Stimulated activated CD8-positive, alpha-beta memory T cell treated with anti-CD3 and anti-CD28 coated beads, Interleukin-2, amount 100 ng/mL, for 1 hour (primary cell): ENCODE measurements at places on chromosomes 4 and X.

DNA sequence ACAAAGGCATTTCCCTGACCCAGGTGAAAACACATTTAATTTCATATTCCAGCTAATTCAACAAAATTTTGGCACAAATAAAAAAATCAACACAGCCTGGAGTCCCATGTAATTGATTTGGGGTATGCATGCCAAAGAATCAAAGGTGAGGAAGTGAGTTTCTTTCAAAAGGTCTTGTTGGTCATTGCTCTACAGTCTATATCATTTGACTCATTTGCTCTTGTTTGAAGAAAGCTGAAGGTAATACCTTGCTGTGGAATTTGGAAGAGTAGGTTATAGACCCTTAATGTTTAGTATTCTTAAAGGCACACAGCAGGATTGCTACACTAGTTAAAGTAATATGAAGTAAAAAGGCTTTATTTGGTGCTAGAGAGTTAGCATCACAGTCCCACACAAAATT, 25.4 kb downstream of the COL4A6 start:
- DNase-seq: no peak

GRCh38 chr4:14059006-14059405, 431.5 kb upstream of the BOD1L1 start:
- DNase-seq: no peak

- DNase-seq: no peak
Measured at GRCh38 chr4:186760576-186760975, 36.9 kb upstream of the FAT1 start.

DNA sequence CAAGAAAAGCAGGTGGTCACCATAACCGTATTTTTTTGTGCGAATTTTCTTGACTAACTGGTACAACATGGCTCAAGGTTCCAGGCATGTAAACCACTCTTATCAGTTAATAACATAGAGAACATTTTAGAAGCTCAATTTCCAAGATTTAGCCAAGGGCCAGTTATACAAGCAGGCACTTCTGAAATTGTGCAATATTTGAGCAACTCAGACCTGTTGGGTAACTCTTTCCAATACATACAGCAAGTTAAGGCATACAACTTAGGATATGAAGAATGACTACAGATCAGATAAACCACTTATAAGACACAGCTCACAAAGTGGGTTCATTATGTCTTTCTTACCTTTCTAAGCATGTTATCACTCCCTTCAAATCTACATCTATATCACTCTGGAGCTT, 43.9 kb downstream of the ZNF280C start:
- DNase-seq: no peak

DNA sequence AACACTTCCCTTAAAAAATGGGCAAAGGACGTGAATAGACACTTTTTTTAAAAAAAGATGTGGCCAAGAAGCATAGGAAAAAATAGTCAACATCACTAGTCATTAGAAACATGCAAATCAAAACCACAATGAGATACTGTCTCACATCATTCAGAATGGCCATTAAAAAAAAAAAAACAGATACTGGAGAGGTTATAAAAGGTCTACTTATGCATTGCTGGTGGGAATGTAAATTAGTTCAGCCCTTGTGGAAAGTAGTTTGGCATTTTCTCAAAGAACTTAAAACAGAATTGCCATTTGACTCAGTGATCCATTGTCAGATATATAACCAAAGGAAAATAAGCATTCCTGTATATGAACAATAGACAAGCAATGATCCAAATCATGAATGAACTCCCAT, 352.8 kb upstream of the EPHA5 start:
- no peak for DNase-seq

GRCh38 chr4:143372093-143372915, 35.6 kb downstream of the GAB1 start:
- DNase-seq: no peak

- no peak for DNase-seq
Measured at GRCh38 chrX:38279188-38279587, 48.1 kb downstream of the RPGR start.

DNA sequence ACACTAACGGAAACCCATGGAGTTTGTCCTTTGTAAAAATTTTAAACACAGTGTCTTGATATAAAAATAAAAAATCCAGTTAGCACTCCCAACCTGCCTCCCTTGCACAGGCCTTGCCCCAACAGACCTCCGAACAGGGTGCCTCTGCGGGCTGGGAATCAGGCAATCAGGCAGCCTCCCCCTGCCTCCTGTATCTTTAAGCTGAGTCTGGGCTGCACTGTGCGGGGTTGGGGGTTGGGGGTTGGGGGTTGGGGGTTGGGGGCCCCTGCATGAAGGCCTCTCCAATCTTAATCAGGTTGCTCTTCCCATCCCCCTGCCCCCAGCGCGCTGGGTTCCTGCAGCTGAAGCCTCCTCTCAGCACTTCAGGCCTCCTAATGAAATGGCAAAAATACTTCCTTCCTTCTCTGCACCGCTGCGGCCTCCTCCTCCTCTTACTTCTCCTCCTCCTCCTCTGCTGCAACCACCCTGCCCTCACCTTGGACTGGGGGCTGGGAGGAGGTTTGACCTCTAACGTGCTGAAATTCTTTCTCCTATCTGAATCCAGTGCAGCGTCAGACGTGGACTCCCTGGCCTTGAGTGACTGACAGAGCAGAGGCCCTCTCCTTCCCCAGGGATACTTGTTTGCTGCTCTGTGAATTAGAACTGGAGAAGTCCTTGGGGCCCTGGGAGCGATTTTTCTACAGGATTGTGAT, 26.6 kb downstream of the NLGN3 start:
- no peak for DNase-seq

- no peak for DNase-seq
Measured at GRCh38 chr4:69860052-69860451, at the start of gene SULT1E1. Gene SULT1E1 (minus strand): TSS chr4:69860145. CDS start chr4:69857644, 2,501 bp downstream.

- DNase-seq: no peak
Measured at GRCh38 chr4:108651014-108651791, 804 bp downstream of the OSTC start.

- no peak for DNase-seq
Measured at GRCh38 chr4:55795341-55795740, 24.2 kb upstream of the EXOC1L start.

- DNase-seq: no peak
Measured at GRCh38 chr4:134687646-134688628, 486.3 kb upstream of the PABPC4L start.

GRCh38 chr4:6189511-6189910, 10.8 kb downstream of the JAKMIP1 start:
- no peak for DNase-seq
